ENCODE measurements at places on chromosomes 6 and 20.

- no peak for DNase-seq
Measured at GRCh38 chr6:68328156-68328555, 306.9 kb upstream of the ADGRB3 start.

DNA sequence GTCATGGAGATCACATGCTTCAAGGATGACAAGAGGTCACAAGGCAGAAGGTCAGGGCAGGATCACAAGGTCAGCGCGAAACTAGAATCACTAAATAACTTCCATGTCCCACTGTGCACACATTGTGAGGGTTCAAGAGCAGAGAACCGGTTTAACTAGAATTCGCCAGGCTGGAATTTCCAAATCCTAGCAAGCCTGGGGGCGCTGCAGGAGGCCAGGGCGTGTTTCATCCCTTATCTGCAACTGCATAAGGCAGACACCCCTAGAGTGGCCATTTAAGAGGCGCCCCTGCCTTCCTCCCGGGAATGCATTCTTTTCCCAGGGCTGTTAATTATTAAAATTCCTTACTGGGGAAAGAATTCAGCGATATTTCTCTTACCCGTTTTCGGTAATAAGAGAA, 40.2 kb upstream of the SLC22A1 start:
- no peak for DNase-seq

DNA sequence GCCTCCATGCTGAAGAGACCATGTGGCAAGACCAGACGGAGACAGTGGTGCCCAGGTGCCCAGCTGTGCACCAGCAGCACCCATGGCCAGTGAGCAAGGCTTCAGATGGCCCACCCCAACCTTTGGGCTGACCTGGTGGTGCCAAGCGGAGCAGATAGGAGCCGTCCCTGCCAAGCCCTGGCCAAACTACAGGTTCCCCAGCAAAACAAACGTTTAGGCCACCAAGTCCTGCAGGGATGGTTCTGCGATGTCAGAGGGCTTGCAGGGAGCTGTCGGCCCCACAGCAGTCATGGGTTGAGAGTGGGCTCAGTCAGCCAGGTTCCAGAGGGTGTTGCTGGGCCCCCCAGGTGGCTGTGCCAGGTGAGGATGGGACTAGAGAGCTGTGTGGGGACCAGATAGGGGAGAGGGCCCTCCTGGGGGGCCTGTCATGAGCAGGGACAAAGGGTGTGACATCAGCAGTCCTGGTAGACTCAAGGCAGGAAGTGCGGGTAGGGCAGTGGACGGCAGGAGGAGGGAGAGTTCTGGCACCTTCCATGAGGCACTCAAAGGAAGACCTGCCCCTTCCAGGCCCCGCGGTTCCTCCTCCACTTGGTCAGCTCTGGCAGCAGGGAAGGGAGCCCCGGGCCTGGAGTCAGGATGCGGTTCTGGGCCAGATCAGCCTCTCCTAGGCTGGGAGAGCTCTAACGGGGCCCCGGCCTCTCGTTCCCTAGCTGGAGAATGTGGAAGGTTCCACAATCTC, 342.4 kb downstream of the ZFAND3 start:
- DNase-seq = no peak

DNA sequence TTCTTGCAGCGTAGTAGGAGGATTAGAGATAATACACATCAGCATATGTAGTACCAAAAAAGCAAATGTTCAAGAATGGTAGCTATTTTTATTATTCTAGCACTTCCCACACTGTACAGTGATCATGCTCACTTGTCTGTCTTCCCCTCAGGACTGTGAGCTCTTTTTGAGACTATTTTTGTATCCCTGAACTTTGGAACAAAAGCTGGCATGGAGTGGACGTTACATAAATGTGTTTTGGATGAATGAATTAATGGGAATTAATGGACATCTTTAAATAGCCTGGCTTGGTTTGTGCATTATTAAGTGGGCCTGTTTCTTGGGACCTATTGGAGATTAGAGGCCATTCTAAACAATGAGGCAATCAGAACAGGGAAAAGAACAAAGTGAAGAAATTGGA, 243.7 kb downstream of the CD83 start:
- no peak for DNase-seq

- DNase-seq = no peak
Measured at GRCh38 chr6:118042855-118043254, 135.8 kb downstream of the SLC35F1 start.

DNA sequence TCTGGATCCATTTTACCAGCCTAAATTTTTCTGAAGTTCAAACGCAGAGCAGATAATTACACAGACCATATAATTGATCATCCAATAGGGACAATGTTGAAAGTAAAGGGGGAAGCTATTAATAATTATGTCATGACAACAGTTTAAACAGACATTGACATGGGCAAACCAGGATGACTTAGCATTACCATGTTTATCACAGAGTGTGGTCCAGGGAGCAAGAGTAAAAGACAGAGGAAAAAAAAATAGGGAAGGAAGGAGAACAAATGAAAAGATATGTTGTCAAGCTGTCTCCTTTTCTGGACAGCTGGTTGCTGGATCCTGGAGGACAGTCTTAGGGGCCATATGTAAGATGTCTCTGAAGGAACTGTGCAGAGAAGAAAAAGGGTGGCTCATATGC, 69.4 kb upstream of the FBXL4 start:
- no peak for DNase-seq

- DNase-seq = no peak
Measured at GRCh38 chr20:19016140-19016497, 196.3 kb upstream of the SLC24A3 start.

- DNase-seq = no peak
Measured at GRCh38 chr20:8489094-8489883, 357.2 kb downstream of the PLCB1 start.

DNA sequence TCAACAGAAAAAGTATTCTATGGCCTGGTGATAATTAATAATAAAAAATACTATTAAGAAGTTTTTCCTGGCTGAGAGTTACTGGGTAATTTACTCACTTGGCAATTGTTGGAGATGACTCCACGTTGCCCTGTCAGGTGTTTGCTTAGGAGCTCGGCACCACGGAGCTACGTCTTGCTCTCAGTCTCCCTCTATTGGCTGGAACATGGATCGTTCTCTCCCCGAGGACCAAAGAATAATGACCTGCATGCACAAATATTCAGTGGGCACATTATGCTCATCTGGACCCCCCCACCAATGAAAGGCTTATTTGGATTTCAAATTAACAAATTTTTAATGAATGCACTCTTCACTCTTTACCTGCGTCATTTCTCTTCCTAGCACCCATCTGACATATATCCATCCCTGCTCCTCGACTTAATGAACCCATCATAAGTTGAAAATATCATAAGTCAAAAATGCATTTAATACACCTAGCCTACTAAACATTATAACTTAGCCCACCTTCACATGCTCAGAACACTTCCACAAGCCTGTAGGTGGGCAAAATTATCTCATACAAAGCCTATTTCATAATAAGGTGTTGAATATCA, 71.0 kb upstream of the CD83 start:
- no peak for DNase-seq

- no peak for DNase-seq
Measured at GRCh38 chr6:145898376-145898775, 65.8 kb downstream of the SHPRH start.

GRCh38 chr6:168139121-168139520, 60.1 kb upstream of the FRMD1 start:
- no peak for DNase-seq

DNA sequence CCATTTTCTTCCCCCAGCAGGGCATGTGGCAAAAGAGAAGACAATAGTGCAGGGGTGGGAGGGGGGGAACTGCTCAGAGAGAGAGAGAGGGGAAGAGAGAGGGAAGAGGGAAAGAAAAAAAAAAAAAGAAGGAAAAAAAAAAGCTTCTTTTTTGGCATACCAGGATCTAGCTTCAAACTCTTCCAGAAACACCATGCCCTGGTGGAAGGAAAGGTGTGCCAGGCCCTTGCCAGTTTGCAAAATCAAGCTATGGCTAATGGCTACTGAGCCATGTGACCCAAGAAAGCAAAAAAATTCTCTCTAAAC, 326 bp downstream of the ZMYND8 start:
- DNase-seq = no peak

- no peak for DNase-seq
Measured at GRCh38 chr6:113674075-113674474, 183.1 kb upstream of the MARCKS start.

Measured in NCI-H187 treated with DMSO at 0.1 percent for 48 hours (cell line).